ENCODE measurements at places on chromosomes 16 and 17.

DNA sequence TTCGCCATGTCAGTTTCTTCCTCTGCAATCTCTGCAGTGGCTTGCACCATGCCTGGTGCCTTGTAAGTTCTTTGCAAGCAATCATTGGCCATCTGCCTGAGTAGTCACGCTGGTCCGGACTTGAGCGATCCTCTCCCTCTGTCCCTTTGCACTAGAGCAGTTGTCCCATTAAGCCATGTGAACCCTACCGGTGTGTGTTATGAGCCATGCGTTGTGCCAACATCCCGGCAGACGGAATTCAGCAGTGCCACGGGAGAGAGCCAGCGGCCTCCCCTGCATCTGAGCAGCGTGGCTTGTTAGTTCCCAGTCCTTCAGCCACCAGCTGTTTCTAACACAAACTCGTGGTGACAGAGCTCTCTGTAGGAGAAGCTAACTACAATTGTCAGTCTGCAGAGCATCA lies 275.1 kb upstream of the HSBP1 start:
- DNase-seq, result no peak

DNA sequence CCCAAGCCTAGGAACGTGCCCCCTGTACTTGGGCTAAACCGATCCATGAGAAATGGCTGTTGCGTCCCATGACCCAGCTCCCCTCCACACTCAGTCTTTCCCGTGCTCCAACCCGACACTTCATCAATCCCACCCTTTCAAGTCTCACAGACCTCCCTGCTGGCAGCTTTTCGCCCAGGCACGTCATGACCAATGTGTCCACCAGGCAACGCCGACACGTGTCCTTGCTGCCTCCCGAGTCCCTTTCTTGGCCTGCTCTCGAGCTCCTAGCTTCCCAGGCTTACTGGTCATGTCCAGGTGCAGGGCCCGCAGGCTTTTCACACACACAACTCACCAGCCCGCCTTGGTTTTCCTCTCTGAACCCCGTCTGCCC lies 12.2 kb downstream of the MNT start:
- DNase-seq, result no peak

GRCh38 chr17:246851-247421 lies 65.5 kb upstream of the DOC2B start:
- DNase-seq, result no peak

- no peak for DNase-seq
Measured at GRCh38 chr16:78900044-78900811, 700.3 kb downstream of the MAF start.

- peak; percentile 71 for DNase-seq
Measured at GRCh38 chr16:67936124-67936879, at the start of gene PSMB10. Gene PSMB10 (minus strand): TSS chr16:67936850. CDS start chr16:67936749, 101 bp downstream.

DNA sequence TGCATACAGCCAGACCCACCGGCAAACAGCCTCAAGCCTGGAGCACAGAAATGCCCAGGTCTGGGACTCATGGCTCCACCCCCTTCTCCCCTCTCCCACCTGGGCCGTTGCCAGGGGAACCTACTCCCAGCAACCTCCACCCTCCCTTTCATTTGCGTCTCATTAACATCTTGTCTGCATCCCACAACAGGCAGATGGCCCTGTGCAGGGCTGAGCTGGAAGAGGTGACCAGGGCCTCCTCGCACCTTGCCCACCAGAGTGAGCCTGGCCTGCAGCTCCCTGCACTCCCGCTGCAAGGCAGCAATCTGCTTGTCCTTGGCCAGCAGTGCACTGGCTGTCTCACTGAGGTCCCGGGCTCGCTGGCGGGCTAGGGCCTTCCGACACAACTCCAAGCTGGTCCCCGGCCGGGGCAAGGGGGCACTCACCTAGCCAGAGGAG lies 3.3 kb downstream of the TSPOAP1 start:
- DNase-seq, result no peak

DNA sequence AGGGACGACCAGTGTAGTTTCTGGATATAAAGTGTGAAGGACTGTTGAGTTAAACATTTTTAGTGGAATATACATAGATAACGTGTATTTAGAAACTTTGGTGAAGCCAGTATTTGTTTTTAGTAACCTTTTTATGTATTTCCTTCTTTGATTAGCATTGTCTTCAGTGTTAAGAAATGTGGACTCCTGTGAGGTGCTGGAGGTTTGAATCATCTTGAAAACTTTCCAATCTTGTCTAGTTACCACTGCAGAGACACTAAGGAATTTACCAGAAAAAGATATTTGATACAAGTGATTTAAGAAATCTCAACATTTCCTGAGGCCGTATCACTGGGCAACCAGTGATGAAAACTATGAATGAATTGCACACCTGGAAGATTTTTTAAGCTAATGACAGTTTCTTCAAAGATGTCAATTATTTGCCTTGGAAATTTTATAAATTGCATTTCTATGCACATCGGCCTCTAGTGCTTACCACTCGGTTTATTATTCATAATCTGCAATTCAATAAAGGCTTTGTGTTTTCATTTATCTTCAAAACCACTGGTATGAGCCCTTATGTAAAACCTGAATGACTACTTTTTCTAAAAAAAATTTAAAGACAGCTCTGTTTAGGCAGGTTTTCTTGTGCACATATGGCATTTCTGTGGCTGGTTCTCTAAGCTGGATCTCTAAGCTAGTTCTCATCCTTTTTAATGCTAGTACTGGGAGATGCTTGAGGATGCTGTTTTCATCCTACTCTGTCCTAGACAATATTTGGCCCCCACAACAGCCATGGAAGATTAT lies 31.4 kb upstream of the ADCY7 start:
- no peak for DNase-seq

- no peak for DNase-seq
Measured at GRCh38 chr16:72924927-72925630, 122.8 kb downstream of the ZFHX3 start.

DNA sequence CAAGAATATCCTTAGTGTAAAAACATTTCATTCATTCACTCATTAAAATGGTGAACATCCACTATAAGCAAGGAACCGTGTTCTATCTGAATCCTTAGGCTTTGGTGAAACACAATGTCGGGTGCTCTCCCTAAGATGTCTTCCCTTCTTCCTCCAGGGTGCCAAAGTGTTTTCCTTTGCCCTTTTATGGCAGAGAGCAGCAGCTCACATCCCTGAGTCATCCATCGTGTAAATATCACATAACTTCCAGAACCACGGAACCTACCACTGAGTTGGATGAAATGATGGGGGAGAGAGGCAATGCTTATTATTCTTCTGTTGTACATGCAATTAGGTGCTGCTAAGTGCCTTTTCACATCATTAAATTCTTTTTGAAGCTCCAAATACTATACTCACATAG lies 50.2 kb downstream of the DNAH3 start:
- DNase-seq, result no peak

DNA sequence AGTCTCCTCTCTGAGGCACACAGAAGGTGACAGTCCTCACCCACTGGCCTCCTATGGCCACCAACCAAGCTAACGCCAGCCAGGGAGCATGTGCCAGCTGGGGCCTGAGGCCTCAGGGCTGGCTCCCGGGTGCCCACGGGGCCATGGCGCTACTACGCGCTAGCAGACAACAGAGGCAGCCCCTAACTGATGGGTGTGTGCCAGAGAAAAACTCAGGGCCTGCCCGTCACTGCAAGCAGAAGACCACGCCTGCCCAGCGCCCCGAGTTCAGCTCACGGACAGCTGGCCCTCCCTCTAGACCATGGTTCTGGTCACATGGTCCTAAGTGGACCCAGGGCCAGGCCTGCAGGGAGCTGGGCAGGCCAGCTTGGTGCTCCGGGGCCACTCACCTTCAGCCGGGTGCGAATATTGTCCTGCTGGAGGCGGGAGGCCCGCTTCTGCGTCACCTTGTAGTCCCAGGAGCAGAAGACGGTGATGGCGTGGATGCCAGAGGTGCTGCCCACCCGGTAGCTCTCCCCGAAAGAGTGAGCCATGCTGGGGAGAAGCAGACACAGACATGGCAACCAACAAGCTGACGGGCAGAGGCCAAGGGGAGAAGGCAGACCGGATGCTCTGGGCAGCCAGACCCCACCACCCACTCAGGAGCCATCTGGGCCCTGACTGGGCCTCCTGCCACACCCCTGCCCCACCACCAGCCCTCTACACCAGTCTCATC lies 6.2 kb downstream of the TMC6 start:
- DNase-seq, result no peak

DNA sequence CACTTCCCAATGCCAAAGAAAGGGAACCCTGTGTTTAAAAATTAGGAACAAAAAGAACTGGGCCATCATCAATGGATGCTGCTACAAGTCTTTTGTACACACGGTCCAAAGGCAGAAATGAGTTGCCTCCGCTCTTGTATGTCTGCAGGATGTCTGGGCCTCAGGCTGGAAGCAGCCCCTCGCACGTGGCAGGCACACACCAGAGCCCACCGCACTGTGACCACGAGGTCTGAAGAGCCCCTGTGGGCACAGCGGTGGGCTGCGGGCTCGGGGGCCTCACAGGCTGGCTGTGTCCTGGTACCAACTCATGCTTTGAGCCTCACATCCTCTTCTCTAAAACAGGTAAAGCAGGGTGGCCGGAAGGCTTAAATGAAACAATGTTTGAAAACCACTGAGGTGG lies 309.3 kb downstream of the C16orf95 start:
- no peak for DNase-seq

DNA sequence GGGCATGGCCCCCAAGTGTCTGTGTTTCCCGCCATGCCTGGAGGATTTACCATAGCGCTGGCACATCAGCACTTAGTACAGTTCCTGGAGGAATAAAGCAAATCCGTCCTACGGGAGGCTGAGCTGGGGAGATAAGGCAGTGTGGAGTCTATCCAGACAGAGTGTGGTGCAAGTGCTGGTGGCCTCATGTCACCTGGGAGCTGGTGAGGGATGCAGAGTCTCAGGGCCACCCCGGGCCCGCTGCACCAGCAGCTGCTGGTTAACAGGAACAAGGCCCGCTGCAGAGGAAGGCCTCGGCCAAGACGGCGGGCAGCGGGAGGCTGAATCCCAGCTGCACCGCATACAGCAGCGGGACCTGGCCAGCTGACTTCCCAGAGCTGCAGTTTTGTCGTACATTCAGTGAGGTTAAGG lies 57.3 kb upstream of the CDC42EP4 start:
- DNase-seq, result peak; percentile 50

GRCh38 chr16:1293921-1294656 lies 15.3 kb upstream of the UBE2I start:
- no peak for DNase-seq
